ENCODE measurements at places on chromosomes 16 and 17.

DNA sequence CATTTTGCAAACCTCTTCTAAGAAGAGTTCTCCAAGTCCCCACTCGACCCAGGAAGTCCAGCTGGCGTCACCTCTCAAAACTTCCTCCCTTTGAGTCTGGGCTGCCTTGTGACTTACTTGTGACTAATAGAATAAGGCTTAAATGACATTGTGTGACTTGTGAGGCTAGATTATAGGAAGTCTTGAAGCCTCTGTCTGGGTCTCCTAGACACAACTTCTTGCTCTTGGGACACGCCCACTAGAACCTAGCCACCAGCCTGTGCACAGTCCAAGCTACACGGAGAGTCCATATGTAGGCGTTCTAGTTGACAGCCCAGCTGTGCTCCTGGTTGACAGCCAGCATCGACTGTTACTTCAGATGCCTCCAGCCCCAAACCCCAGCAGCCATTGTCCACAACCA, 66.7 kb upstream of the TANC2 start:
- no peak for DNase-seq

DNA sequence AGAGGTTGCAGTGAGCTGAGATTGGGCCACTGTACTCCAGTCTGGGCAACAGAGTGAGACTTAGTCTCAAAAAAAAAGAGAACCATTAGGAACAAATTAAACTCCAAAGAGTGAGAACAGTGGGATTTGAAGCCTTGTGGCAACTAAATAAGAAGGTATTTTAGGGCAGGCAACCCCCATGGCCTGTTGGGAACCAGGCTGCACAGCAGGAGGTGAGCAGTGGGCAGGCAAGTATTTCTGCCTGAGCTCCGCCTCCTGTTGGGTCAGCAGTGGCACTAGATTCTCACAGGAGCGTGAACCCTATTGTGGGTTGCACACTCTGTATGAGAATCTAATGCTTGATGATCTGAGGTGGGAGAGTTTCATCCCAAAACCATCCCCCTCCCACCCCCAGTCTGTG, 57.6 kb upstream of the MED9 start:
- DNase-seq, result no peak

- DNase-seq, result no peak
Measured at GRCh38 chr17:65664266-65664665, 102.8 kb upstream of the AXIN2 start.

GRCh38 chr17:49053171-49053829, 56.1 kb downstream of the IGF2BP1 start:
- no peak for DNase-seq

GRCh38 chr16:8926827-8927226, 36.9 kb downstream of the USP7 start:
- DNase-seq, result no peak

- peak; percentile 61 for DNase-seq
Measured at GRCh38 chr16:83513008-83513755, 294.6 kb upstream of the HSBP1 start.

DNA sequence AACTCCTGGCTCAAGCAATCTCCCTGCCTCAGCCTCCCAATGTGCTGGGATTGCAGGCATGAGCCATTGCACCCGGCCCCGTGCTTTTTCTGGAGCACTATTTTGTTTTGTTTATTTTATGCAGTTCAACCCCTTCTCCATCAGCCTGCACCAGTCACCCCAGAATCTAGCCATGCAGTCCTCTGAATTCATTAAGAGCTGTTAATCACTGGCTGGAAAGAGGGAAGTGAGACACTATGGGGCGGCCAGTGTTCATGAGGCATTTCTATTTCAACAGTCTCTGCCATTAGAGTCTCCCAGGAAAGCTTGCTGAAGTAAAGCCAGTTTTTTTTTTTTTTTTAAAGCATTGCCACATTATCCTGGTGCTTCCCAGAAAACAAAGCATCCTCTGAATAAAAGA, 1.7 kb downstream of the VWA3A start:
- DNase-seq, result no peak

Data from kidney epithelial cell (primary cell).